ENCODE measurements at places on chromosomes 4 and X.

GRCh38 chr4:13118633-13119032, 365.5 kb downstream of the RAB28 start:
- DNase-seq: no peak

GRCh38 chr4:47729131-47729680, 108.7 kb downstream of the CORIN start:
- DNase-seq: no peak

DNA sequence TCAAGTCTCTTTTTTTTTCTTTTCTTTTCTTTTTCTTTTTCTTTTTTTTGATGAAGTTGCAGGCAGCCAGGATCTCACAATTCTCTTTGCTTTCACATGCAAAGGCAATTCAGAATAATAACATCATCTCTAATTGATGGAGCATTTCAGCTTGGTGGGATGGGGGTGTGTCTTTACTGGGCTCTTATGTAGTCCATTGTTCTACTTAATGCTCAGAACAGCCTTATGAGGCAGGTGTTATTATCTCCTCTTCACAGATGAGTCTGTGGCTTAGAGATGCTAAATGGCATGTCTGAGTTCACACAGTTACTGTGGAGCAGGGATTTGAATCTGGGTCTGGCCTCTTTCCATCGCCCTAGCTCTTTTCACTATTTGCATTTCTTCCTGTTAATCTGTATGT, 70.2 kb downstream of the TRPC5 start:
- DNase-seq: no peak

DNA sequence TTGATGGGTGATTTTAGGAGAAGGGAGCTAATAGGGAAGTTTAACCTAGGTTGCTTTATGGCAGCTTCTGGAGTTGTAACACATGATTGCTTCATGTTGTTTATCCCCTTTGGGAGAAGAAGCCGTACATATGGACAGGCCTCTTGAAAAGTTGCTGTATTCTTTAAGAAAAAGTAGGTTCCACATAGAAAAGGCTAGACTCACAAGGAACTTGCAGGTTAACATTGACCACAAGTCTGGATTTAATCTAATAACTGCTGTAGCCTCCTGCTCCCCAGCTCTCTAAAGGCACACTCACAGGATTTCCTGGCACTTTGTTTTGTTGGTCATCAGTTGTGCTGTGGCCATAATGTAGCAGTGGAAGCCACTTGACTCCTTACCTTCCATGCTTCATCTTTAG, 19.7 kb downstream of the FNIP2 start:
- no peak for DNase-seq
